ENCODE measurements at places on chromosomes 6 and 20.

- DNase-seq: no peak
These were observed 14.7 kb downstream of the GNAS start for GRCh38 chr20:58867211-58867610.

DNA sequence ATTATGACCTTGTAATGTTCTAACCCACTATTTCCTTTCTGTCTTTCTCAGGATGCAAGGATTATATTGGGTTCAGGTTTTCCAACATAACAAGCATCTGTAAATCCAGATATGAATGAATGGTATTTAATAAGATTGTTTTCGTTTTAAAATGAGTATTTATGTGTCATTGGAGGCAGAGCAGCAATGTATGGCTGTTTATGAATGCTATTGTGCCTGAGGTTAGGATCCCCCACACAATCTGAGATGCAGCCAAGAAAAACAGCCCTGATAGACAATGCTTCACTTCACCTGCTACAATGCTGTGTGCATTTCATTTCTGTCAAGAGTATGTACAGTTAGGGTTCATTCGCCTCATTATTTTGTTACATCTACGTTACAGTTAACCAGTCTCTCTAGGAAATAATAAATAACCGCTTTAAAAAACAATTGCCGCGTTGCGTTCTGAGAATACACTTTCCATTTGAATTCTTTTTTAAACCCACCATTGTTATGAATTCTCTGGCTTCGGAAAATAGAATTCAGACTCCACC is 19.6 kb downstream of the TFAP2A start:
- no peak for DNase-seq

GRCh38 chr20:61776491-61777075 is 289.1 kb downstream of the TAF4 start:
- DNase-seq: peak; percentile 23

DNA sequence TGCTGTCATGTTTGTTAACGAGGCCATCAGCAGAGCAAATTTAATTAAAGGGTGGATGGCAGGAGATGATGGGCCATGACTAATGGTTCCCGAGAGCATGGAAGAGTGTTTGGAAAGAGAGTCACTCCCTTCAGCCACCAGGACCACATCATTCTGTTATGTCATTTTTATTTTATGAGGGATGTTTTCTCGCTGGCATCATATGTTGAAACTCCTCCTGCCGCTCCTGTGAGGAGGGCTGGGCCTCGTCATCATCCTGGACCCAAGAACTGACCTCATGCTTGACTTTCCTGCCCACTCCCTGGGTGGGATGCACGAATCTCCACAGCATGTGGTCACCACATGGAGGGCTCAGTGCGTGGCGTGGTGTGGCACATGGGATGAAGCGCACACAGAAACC is 86.4 kb upstream of the FRMD1 start:
- DNase-seq: peak; percentile 36

GRCh38 chr6:170454512-170455285 is 98.4 kb downstream of the PSMB1 start:
- DNase-seq: no peak

DNA sequence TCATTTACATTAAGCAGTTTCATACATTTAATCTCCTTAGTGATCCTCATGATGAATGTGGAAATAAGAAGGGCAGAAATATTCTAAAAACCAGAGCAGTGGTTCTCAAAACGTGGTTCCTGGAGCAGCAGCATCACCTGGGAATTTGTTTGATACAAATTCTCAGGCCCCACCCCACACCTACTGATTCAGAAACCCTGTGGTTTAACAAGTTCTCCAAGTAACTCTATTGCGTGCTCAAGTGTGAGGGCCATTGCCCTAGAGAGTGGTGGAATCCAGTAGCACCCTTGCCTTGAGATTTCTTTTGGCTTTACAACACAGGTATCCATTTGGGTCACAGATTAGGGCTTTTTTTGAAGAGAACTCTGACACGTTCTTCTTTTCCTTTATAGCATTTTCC is 354.6 kb upstream of the FLRT3 start:
- no peak for DNase-seq

DNA sequence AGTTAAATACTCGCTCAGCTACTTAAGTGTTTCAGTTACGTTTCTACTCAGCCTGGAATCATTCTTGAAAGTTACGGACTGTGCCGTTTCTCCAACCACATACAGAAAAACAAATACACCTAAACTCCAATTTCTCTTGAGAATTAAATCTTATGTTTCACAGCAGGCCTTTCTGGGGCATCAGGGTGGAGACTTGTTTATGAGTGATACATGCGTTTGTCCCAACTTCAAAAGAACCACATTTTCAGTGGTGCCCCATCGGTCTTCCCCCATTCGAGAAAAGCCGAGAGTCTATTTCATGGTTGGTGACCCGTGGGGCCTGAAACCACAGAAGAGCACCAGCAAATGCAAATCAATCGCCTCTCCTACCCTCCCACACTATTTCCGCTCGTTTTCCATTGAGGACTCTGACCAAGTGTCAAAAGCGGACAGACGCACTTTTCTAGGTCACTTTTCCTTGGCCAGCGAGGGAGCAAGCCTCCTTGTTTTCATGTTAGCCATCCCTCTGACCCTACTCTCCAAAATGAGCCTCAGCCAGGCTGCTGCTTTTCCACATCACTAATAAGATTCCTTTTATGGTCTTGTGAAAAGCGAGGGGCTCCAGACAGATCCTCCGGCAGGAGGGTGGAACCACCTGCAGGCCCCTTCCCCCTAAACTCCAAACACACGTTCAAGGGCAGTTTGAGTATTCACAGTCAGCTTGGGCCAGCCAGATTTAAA is 3.1 kb downstream of the JAG1 start:
- DNase-seq: no peak

GRCh38 chr20:6480328-6481200 is 286.9 kb upstream of the BMP2 start:
- DNase-seq: peak; percentile 68

GRCh38 chr6:14499841-14500240 is 382.3 kb downstream of the CD83 start:
- peak; percentile 72 for DNase-seq

DNA sequence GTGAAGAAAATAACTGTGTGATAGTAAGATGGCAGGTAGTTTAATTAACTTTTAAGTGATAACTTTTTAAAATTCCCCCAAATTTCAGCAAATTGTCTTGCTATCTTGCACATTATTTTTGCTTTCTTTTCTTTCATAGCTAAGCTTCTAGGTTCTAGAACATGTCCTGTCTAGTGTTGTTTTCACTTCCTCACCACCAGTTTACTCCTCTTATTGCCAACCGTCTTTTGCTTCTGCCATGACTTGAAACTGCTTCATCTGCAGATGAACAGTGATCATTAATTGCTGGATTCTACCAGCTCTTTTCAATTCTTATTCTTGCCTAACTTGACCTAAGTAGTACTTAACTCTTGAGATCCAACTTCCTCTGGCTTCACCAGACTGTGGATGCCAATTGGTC is 137.8 kb downstream of the CENPW start:
- DNase-seq: no peak
